ENCODE measurements at places on chromosomes 3 and 15. TPM values are rescaled to one million over a fixed set of nuclear protein-coding genes. Genes with fewer than 3 reads are reported as not detected.

GRCh38 chr15:40498891-40499290 lies 28.1 kb downstream of the CHST14 start:
- no peak for DNase-seq
- no peaks in the 10 kb centered on the region for H3K4me1 ChIP-seq
- no peak overlapping the region for H3K27ac ChIP-seq
- H3K4me3 ChIP-seq, result no peak overlapping the region
- H3K27me3 ChIP-seq, result no peaks in the 10 kb centered on the region
- no peaks in the 10 kb centered on the region for H3K36me3 ChIP-seq

DNA sequence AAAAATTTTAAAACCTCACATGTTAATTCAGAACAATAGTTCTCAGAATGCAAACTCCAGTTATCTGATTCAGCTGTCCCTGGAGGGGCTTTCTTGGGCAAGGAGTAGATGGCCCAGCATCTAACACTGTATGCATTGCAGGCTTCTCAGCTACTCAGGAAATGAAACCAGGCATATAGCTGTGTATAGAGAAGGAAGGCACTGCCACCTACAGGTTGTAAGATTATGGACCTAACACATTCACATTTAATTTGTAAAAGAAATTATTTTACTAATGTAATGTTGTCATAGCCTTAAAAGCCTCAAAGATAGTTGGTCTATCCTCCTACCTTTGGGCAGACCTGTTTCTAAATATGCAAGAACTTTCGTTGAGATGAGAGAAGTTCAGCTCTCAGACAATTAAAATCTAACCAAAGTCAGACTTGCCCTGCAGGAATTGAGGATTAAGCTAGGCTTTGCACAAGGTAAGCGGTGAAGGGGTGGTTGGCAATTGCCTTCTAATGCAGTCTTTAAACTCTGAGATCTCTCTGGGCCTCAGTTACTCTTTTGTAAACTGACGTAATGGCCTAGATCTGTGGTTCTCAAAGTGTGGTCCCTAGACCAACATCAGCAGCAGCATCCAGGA lies 132.8 kb upstream of the SLC24A5 start:
- H3K27ac ChIP-seq, result no peak overlapping the region
- no peak overlapping the region for H3K4me3 ChIP-seq
- no peaks in the 10 kb centered on the region for H3K27me3 ChIP-seq
- no peak for DNase-seq

- DNase-seq, result no peak
- H3K4me3 ChIP-seq, result no peak overlapping the region
- H3K36me3 ChIP-seq, result no peaks in the 10 kb centered on the region
- no peak overlapping the region for H3K27ac ChIP-seq
- no peaks in the 10 kb centered on the region for H3K27me3 ChIP-seq
Observed at GRCh38 chr3:59069838-59070237, 20.0 kb upstream of the CFAP20DC start.

The ZMYND10 gene
- total RNA-seq, result 1.9 TPM
